SW 1271 (cell line): ENCODE measurements at places on chromosomes 3 and 15.

DNA sequence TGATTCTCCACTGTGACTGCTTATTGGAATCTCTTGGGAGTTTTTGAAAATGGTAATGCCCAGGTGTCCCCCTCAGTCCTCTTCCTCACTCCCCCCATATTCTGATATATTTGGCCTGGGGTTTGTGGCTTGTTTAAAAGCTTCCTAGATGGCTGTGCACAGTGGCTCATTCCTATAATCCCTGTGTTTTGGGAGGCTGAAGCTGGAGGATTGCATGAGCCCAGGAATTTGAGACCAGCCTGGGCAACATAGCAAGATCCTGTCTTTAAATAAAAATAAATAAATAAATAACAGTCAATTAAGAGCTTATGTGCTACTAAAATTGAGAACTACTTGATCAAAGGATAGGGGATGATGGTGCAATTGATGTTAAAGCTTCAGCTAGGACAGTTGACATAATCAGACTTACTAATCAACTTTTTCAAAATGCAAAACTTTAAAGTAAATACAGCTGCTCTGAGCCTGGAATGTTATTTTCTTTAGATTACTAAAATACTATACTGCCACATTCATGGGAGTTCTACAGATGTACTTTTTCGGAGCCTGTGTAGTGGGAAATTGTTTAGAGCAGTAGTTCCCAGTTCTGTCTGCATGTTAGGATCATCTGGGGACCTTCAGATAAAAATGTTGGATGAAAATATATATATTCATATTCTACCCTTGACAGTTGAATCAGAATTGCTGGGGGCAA, 33.4 kb downstream of the ARIH1 start:
- DNase-seq: no peak

DNA sequence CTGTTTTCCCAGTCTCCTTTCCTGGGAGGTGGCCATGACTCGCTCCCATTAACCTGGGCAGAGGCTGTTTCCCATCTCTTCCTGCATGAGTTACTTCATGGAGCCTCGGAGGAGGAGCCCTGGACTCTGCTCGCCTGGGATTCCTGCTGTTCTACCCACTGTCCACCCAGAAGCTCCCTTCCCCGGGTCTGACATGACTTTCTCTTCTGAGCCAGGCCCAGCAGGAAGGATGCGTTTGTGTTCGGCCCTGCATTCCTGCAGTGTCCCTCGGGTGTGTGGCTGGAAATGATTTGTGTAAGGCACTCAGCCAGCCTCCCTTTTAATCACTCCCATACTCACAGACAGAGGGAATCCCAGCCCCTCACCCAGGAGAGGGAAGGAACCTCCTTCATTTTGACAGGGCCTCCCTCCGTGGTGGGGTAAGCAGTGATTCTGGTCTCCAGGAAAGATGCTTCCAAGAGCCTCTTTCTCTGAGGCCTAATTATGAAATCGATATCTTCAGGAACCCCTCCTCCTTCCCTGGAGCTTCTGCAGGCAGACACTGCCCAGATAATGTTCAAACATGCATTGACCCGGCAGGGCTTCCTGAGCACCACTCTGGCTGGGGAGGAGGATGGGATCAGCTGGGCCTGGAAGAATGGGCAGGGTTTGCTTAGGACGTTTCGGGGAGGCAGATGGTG, 41.6 kb upstream of the DLG1 start:
- no peak for DNase-seq

- DNase-seq: no peak
Observed at GRCh38 chr3:102098130-102098885, 249.0 kb downstream of the NFKBIZ start.

DNA sequence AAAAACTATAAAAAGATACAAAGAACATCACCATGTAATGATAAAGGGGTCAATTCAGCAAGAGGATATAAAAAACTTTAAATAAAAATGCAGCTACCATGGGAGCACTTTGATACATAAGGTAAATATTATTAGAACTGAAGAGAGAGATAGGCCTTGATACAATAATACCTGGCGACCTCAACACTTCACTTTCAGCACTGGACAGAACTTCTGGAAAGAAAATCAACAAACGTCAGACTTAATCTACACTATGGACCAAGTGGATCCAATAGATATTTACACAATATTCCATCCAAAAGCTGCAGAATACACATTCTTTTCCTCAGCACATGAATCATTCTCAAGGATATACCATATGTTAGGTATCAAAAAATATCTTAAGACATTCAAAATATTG, 42.0 kb downstream of the WDR49 start:
- no peak for DNase-seq

DNA sequence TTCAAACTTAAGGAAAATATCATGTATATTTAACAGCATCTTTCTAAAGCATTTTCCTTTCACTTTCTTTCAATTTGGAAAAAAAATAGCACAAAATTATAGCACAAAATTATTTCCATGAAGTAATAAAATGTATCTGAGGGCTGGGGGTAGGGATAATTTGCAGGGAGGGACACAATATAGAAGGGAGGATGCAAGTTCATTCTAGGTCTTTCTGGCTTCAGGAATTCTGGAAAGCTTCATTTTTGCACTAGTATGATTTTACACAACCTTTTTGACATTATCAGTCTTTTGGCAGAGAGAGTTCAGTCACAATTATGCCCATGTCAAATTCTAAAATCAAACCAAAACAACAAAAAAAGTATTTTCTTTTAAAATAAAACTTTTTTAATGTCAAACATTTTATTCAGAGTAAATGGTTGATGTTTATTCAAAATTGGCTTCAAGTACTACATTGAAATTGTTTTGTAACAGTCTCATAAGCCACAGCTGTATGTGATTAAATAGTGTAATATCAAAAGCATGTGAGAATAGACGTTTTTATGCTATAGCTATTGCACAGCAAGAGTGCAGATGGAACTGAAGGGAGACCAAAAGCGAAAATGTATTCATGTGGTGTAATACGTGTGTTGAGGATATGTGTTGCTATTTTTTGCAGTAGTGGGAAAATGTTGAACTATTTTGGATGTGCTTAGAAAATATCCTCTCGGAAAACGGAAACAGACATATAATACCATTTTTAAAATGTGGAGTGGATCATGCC, 5.8 kb downstream of the RBMS3 start:
- no peak for DNase-seq

GRCh38 chr3:141365201-141365600, 3.1 kb upstream of the ZBTB38 start:
- no peak for DNase-seq

GRCh38 chr3:177283983-177284382, 86.7 kb upstream of the TBL1XR1 start:
- no peak for DNase-seq
